ENCODE measurements at places on chromosomes 5 and 9.

DNA sequence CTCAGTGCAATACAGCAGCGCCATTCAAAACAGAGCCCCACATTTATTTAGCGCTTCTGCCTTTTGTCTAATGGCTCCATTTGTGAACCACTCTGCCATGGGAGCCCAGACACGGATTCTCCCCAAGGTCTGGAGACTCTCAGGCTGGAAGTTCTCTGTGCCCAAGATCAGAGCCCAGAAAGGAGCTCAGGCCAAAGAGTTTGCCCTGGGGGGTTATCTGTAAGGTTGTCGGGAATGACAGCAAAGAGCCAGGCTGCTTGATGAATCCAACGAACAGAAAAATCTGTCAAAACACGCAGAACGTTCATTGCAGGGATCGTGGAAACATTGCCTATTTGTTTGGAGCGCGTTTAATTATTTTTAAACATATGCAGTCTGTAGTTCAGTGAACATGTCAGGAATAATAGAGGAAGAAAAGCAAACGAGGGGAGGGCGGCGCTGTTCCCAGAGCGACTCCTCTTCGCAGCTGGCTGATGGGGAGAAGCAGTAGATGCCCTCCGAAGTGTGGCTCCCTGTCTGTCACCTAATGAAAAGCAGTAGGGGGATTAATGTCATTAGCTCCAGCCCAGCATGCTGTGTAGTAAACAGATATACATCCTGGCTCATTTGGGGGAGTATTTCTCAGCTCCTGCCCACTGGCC, 464.9 kb upstream of the MPDZ start:
- DNase-seq, result no peak

GRCh38 chr5:35963381-35963843, 25.0 kb upstream of the CAPSL start:
- peak; percentile 69 for DNase-seq

- no peak for DNase-seq
Measured at GRCh38 chr9:87119328-87119881, 172.1 kb upstream of the GAS1 start.

DNA sequence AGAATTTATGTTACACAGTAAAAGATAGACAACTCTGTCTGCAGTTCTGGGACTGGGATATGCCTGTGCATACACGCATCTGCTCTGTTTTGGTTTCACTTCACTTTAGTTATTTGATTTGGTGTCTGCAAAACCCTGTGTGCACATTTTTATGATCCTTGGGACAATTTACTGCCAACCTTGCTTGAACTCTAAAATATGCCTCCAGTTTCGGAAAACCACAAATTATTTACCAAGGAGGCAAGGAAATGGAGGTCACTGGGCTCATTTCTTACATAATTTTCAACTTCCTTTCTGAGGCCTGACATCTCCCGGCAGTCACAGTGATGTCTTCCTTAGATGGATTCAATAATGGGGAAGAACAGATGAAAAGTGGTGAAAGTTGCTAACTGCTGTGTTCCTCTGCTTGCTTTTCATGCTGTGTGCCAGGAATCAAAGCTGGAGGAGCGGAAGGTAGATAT, 61.2 kb upstream of the TAF11L2 start:
- DNase-seq, result no peak

GRCh38 chr9:135864447-135865049, 42.8 kb downstream of the CAMSAP1 start:
- DNase-seq, result peak; percentile 74

GRCh38 chr9:36566813-36567221, 5.9 kb upstream of the MELK start:
- DNase-seq, result no peak

- DNase-seq, result no peak
Measured at GRCh38 chr5:82912462-82912861, 164.7 kb downstream of the TMEM167A start.
